Upper lobe of right lung (tissue), 1 donor: ENCODE measurements at places on chromosomes 7 and 10. TPM values are rescaled to one million over a fixed set of nuclear protein-coding genes. Genes with fewer than 3 reads are reported as not detected.

The GTF2IRD1 gene
- total RNA-seq, result 30.5 TPM

The PDIA4 gene
- 117 TPM for total RNA-seq

The OR2A7 gene
- 13.9 TPM for total RNA-seq

The FAM237B gene
- total RNA-seq, result not detected

The ZNF804B gene
- total RNA-seq, result not detected

The EN2 gene
- not detected for total RNA-seq

The H2BK1 gene
- not detected for total RNA-seq

The TMEM140 gene
- total RNA-seq, result 31.2 TPM

The BTBD16 gene
- 0.35 TPM for total RNA-seq

The SFTPA2 gene
- total RNA-seq, result 13,814 TPM

The C10orf71 gene
- total RNA-seq, result not detected

The LRRC17 gene
- total RNA-seq, result 0.58 TPM

DNA sequence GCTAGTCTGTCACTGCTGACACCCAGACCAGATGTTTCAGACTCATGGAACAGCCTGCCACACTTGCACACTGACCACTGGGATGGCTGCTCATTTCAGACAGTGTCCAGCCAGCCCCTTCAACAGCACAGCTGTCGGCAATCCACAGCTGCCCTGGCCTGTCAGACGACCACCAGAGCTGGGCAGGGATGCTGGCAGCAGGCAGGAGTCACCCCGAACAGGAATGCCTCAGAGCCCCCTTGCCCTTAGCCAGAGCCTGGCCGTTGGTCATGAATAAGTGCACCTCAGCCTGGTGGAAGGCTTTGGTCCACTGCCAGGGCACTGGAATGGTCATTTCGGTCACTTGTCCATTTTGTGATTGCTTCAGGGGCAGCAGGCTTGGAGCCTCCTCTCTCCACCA lies 149.6 kb upstream of the TCERG1L start:
- H3K27me3 ChIP-seq, result peaks cover 16% of the 10 kb centered on the region
- no peaks in the 10 kb centered on the region for H3K36me3 ChIP-seq
- H3K4me1 ChIP-seq, result no peaks in the 10 kb centered on the region
- H3K4me3 ChIP-seq, result no peak overlapping the region

- no peaks in the 10 kb centered on the region for H3K36me3 ChIP-seq
- peak; percentile 68 for DNase-seq
- no peak overlapping the region for H3K4me3 ChIP-seq
- H3K27ac ChIP-seq, result no peak overlapping the region
- H3K4me1 ChIP-seq, result no peaks in the 10 kb centered on the region
Measured at GRCh38 chr10:11345224-11346054, 266.0 kb downstream of the USP6NL start.

DNA sequence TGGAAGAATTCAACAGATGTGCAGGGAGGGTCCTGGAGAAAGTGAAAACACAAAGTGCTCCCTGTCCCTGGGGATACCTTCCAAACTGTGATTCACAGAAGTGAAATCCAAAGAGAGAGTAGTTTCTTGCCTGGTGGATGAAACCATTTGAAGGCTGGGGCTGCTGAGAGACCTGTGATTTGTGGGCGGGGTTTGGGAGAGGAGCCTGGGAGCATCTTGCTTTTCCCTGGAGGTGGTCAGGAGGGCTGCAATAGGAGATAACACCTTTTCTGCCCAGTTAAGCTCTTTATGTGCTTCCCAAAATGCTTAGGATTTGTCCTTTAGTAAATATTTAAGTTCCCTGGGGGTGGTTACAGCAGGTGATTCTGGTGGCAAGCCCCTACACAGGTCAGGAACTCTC lies 105.3 kb upstream of the TPK1 start:
- H3K36me3 ChIP-seq, result no peaks in the 10 kb centered on the region
- DNase-seq, result no peak

DNA sequence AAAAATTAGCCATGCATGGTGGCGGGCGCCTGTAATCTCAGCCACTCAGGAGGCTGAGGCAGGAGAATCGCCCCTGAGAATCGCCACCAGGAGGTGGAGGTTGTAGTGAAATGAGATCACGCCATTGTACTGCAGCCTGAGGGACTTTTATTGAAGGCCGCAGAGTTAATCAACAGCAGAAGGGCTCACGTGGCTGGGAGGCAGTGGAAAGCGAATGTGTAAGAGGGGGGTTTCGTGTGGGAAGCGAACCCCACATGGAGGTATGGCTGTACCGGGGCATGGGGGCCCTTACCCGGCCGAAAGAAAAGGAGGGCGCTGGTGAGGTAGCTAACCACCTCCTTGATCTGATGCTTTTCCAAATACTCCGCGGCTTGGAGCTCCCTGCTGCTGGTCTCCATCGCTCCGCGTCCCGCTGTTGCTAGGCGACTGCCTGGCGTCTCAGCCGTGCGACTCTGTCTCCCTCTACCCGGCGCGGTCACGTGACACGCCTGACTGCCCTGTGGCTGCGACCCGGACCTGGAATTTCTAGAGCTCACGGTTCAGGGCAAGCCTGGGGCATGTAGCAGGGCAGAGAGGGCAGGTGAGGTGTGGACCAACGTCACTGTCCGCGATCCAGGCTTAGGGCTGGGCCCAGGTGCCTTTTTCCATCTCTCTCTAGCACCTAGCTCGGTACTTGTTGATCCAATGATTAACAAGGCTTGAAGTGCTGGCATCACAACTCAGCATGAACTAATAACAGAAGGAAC lies at the start of gene EFCAB10:
Gene EFCAB10, minus strand, starts transcription at position 428 of the 746 bp plus-strand sequence. Its CDS starts 30 bp downstream, at position 398.
- peak within 1 kb of the TSS; percentile 25 for H3K4me3 ChIP-seq
- no peak within 1 kb of the TSS for H3K27ac ChIP-seq
- no peaks in the 10 kb centered on the region for H3K36me3 ChIP-seq
- H3K27me3 ChIP-seq, result peaks cover 11% of the 10 kb centered on the region
- H3K4me1 ChIP-seq, result peaks cover 4% of the 10 kb centered on the region

DNA sequence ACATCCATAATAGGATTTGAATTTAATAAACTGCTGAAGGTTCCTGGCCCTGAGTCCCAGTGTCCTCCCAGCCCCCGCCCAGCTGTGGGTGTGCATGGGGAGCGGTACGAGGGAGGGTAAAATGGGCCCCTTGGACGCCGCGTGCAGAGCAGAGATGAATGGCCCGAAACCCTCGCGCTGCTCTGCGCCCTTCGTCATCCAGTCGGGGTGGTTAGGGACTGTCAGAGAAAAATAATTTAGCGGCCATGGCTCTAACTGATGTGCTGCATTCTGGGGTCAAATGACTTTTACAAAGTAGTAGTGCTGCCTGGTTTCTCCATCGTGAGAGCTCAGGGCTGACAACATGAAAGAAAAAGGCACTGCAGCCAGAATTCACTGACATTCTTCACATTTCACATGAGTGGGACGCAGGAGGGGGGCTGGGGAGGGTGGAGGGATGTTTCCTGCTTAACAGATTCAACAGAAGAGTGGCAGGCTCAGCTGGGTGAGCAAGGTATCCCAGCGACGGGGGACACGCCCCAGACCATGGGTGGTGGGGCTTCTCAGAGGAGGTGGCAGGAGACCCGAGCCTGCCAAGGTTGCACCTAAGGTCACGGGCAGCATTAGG lies 304.5 kb downstream of the WDR37 start:
- no peaks in the 10 kb centered on the region for H3K4me1 ChIP-seq
- no peak overlapping the region for H3K4me3 ChIP-seq
- peaks cover 13% of the 10 kb centered on the region for H3K27me3 ChIP-seq
- H3K36me3 ChIP-seq, result no peaks in the 10 kb centered on the region
- H3K27ac ChIP-seq, result no peak overlapping the region

- no peak for DNase-seq
- no peaks in the 10 kb centered on the region for H3K36me3 ChIP-seq
- H3K4me1 ChIP-seq, result no peaks in the 10 kb centered on the region
- H3K27me3 ChIP-seq, result no peaks in the 10 kb centered on the region
Measured at GRCh38 chr10:15737656-15738055, 17.9 kb upstream of the ITGA8 start.

GRCh38 chr10:103451091-103451813 lies 918 bp downstream of the CALHM2 start:
- peak; percentile 82 for DNase-seq
- H3K27ac ChIP-seq, result peak overlapping the region; percentile 90
- no peaks in the 10 kb centered on the region for H3K27me3 ChIP-seq
- peaks cover 44% of the 10 kb centered on the region for H3K36me3 ChIP-seq
- peaks cover 53% of the 10 kb centered on the region for H3K4me1 ChIP-seq

DNA sequence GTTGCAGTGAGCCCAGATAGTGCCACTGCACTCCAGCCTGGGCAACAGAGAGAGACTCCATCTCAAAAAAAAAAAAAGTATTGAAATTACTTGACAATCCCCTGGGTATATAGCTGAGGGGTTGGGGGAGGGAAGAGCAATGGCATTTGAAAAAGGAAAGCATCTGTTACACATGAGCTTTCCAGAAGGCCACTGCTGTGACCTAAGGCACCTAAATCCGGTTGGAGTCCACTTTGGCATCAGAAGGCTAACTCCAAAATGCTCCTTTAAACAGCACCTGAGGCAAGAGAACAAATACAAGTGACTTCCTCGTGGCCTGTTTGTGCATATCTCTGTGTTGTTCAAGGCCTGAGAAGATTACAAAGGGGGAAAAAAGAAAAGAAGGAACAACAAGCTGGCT lies 74.8 kb upstream of the PALS2 start:
- no peak overlapping the region for H3K4me3 ChIP-seq
- no peaks in the 10 kb centered on the region for H3K36me3 ChIP-seq
- no peaks in the 10 kb centered on the region for H3K27me3 ChIP-seq
- no peak for DNase-seq
- H3K4me1 ChIP-seq, result no peaks in the 10 kb centered on the region

GRCh38 chr10:81662837-81663236 lies 212.2 kb upstream of the NRG3 start:
- H3K4me3 ChIP-seq, result no peak overlapping the region
- DNase-seq, result no peak
- no peaks in the 10 kb centered on the region for H3K27me3 ChIP-seq
- H3K27ac ChIP-seq, result no peak overlapping the region

GRCh38 chr10:8811201-8811600 lies 756.7 kb downstream of the GATA3 start:
- H3K36me3 ChIP-seq, result no peaks in the 10 kb centered on the region
- DNase-seq, result no peak
- no peak overlapping the region for H3K4me3 ChIP-seq
- no peaks in the 10 kb centered on the region for H3K27me3 ChIP-seq
- no peaks in the 10 kb centered on the region for H3K4me1 ChIP-seq

GRCh38 chr7:122457969-122458368 lies 153.4 kb upstream of the FEZF1 start:
- H3K4me3 ChIP-seq, result no peak overlapping the region
- no peaks in the 10 kb centered on the region for H3K27me3 ChIP-seq
- H3K27ac ChIP-seq, result no peak overlapping the region
- no peaks in the 10 kb centered on the region for H3K4me1 ChIP-seq
- DNase-seq, result no peak
- H3K36me3 ChIP-seq, result no peaks in the 10 kb centered on the region

DNA sequence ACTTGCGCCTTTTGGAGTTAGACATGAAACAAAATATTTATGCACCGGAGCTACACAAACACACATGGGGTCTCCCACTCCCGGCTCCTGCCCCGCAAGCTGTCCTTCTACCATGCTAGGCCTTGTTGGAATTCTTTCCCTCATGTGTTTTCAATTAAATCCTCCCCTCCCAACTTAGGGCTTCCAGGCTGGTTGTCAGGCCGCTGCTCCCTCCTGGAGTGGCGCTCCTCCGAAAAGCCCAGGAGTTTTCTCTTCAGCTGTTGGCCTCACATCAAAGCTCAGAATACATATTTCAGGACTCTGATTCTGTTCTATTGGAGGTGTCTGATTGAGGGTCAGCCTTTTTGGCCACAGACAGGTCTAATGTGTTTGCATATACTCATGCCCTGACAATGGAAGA lies 113.3 kb downstream of the FANK1 start:
- no peaks in the 10 kb centered on the region for H3K4me1 ChIP-seq
- no peak overlapping the region for H3K4me3 ChIP-seq
- no peak for DNase-seq
- no peaks in the 10 kb centered on the region for H3K27me3 ChIP-seq

GRCh38 chr10:80542053-80542452 lies 4.4 kb downstream of the SH2D4B start:
- H3K4me3 ChIP-seq, result no peak overlapping the region
- H3K27me3 ChIP-seq, result no peaks in the 10 kb centered on the region
- no peak overlapping the region for H3K27ac ChIP-seq
- peaks cover 7% of the 10 kb centered on the region for H3K4me1 ChIP-seq
- no peak for DNase-seq
- H3K36me3 ChIP-seq, result no peaks in the 10 kb centered on the region

- no peak overlapping the region for H3K27ac ChIP-seq
- no peak for DNase-seq
- H3K4me3 ChIP-seq, result no peak overlapping the region
- H3K4me1 ChIP-seq, result peaks cover 5% of the 10 kb centered on the region
- no peaks in the 10 kb centered on the region for H3K27me3 ChIP-seq
Measured at GRCh38 chr7:155860461-155860839, 48.2 kb upstream of the SHH start.

GRCh38 chr7:51340029-51340838 lies 23.6 kb upstream of the COBL start:
- no peaks in the 10 kb centered on the region for H3K27me3 ChIP-seq
- H3K4me3 ChIP-seq, result no peak overlapping the region
- H3K36me3 ChIP-seq, result no peaks in the 10 kb centered on the region

DNA sequence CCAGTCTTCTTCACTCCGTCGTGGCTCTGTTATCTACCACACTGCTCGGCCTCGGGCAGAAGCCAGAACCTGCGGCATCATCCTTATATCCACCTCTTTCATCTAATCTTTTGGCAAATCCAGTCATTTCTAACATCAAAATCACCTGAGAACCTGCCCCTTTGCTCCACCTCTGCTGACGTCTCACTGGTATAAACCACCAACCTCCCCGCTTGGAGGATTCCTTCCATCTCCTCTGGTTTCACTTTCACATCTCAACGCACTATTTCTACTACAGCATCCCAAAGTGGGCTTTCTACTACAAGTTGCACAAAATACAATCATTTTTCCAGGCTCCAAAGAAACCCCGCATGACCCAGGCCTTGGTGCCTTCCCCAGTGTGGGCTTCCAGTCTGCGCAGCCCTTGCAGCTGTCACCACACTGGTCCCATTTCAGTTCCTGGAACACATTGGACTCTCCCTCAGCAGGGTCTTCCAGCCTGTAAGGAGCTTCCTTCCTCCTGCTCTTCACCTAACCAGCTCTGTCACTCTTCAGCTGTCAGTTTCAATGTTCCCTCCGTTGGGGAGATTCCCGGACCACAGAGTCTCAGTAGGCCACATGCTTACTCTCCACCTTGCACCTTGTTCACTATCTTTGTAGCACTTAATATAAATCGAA lies 85.0 kb downstream of the PRKCQ start:
- DNase-seq, result no peak
- no peaks in the 10 kb centered on the region for H3K36me3 ChIP-seq
- H3K27me3 ChIP-seq, result no peaks in the 10 kb centered on the region
